T-helper 17 cell (primary cell): ENCODE measurements at places on chromosomes 3 and 15.

- no peak for DNase-seq
These were observed 5.8 kb downstream of the LIPC start for GRCh38 chr15:58437531-58438105.

- DNase-seq, result no peak
These were observed 16.0 kb upstream of the TBC1D21 start for GRCh38 chr15:73857193-73857920.

- DNase-seq, result no peak
These were observed 33.0 kb downstream of the SLC28A1 start for GRCh38 chr15:84917452-84917851.

- no peak for DNase-seq
These were observed 29.7 kb upstream of the TOPBP1 start for GRCh38 chr3:133691273-133692107.

- DNase-seq, result no peak
These were observed 105.8 kb upstream of the UNC13C start for GRCh38 chr15:53872410-53872809.

GRCh38 chr3:170344971-170345370, 12.5 kb upstream of the SKIL start:
- no peak for DNase-seq

GRCh38 chr15:48373821-48374451, 42.7 kb downstream of the DUT start:
- no peak for DNase-seq

DNA sequence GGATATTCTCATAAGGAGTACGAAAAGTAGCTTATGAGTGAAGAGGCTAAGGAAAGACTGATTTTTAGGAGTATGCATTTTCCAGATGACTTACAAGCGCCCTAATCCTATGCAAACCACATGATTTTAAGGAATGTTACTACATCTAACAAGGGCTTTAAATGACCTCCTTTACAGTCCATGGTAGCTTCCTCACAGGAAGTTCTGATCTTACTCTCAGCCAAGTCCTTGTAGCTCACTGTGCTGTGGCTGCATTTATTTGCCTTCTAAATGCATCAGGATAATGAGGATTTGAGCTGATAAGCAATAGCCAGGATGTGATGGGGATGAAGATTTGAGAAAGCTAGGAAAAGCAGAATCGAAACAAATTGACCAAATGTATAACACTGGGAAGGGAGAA, 896.0 kb downstream of the MCTP2 start:
- DNase-seq, result no peak

DNA sequence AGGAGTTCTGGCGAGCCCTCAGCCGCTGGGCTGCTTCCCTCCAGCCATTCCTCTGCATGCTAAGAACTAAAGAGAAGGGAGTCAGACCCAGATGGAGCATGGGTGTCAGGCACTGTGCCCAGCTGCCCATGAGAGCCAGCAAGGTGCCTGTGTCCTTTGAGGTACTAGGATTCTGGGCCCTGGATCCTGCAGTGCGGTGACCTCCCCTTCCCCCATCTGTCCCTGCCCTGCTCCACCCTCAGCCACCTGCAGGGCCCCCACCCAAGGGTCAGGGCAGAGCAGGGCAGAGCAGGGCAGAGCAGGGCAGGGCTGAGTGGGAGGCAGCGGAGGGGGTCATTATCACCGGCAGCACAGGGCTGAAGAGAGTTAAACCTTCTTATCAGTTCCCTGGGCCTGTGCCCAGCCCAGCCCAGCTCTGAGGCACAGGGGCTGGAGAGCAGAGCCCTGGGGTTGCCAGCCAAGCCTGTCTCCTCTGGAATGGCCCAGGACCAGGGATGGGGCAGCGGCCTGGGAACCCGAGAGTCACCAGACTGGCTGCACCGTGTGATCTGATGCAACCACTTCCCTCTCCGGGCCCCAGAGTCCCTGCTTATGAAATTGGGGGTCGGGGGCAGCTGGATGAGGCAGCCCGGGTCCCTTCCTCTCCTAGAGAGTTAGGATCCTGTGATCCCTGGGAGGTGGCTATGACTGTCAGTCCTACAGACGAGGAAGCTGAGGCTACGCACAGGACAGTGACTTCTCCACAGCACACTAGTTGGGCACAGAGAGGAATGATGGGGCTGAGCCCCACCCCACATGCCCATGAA, 17.3 kb downstream of the ZDHHC19 start:
- DNase-seq, result no peak

DNA sequence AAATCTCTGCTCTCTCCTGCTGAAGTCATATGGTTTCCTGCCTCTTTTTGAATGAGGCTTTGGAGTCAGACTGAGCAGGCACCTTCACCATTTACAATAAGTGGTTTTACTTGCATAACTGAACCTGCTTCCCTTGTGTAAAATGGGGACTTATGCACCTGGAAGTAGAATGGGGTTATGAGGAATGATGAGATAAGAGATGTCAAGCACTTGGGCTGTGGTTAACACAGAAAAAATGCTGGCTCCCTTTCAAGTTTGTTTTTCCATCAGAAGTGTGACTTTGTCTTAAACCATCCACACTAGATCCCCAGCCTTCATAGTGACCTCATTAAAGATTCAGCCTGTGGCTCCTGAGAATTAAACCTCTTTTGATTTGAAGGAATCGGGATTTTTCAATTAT, 5.2 kb downstream of the EXOSC7 start:
- no peak for DNase-seq

- no peak for DNase-seq
These were observed 49.4 kb upstream of the TNFAIP8L3 start for GRCh38 chr15:51144021-51144532.

DNA sequence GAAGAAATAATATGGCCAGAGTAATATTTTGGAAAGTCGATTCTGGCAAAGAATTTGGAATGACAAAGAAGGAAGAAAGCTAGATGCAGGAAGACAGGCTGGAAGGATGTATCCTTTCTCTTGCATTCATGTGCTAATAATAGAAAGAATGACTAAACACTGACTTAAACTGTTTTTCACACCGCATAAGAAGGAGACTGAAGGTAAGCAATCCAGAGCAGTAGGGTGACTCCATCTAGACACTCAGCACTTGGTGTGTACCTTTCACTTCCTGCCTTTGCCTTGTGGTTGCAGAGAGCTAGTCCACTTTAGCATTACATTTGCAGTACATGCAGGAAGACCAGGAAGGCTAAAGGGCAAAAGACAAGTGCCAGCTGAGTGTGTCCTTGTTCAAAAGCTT, 234.6 kb downstream of the RBMS3 start:
- DNase-seq, result no peak

GRCh38 chr3:53092942-53093341, 37.3 kb downstream of the RFT1 start:
- no peak for DNase-seq

- DNase-seq, result no peak
These were observed 141.9 kb upstream of the C2CD4B start for GRCh38 chr15:62306851-62307504.

- DNase-seq, result no peak
These were observed at the start of gene SHISA5 for GRCh38 chr3:48504051-48504946. SHISA5 (minus strand) TSS chr3:48504174; CDS start chr3:48504094, 80 bp downstream.

GRCh38 chr15:61621146-61621545, 392.0 kb upstream of the RORA start:
- no peak for DNase-seq

- no peak for DNase-seq
These were observed 6.1 kb upstream of the EIF2B5 start for GRCh38 chr3:184129012-184129411.

DNA sequence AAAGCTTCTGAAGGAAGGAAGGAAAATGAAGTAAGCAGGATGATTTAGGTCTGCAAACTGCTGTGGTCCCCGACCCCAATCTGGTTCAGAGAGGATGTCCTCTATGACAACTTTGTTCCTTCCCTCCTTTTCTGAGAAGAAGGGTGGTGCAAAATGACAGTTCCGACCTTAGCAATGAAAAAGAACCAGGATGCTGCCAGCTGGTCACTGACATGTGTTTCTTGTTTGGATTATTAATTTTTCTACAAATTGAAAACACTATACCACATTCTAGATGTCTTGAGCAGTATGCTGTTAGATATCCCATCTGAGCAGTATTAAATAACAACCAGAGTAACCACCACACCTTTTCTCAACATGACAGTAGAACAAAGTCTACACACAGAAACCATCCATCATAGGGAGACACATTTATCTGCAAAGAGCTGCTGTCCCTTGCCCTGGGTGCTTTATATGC, 27.5 kb downstream of the CDCP1 start:
- no peak for DNase-seq
